NCI-H526 treated with DMSO at 0.1 percent for 48 hours (cell line): ENCODE measurements at places on chromosomes 6 and 20.
A peak's percentile ranks its signal among the peaks of the same experiment; 100 is the strongest.

- no peak for DNase-seq
These were observed 36.9 kb downstream of the CBFA2T2 start for GRCh38 chr20:33526769-33527168.

DNA sequence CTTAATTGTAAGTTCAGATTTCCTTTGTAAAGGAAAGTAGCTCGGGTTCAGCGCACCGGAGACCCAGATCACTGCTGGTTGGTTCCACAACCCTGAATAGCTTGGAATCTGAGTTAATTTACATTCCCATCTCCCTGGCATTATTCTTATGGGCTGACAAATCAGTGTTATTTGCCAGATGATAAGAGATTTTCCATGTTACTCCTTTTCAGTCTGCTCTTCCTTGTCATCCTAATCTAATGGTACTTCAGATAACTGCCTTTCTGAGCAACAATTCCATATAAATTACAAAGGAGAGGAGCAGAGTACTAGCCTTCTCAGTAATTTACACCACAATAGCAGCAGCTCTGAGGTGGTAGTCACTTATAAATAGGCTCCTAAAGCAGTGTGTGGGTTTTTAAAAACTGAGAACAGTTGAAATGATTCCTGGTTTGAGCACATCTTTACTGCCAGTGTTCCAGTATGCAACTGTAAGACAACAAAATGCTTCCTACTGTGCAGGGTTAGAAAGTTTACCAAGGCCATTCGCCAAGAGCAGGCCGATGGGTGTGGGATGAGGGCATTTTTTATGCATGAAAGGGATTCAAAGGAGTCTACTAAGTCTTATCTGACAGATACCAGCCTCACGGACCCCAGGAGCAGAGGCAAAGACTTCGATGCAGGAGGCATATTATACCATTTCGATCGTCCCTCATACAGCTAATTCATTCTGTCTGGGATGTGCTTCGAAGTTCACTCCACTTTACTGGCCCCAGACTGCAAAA is 89.7 kb downstream of the NDUFAF5 start:
- DNase-seq: peak; percentile 5

DNA sequence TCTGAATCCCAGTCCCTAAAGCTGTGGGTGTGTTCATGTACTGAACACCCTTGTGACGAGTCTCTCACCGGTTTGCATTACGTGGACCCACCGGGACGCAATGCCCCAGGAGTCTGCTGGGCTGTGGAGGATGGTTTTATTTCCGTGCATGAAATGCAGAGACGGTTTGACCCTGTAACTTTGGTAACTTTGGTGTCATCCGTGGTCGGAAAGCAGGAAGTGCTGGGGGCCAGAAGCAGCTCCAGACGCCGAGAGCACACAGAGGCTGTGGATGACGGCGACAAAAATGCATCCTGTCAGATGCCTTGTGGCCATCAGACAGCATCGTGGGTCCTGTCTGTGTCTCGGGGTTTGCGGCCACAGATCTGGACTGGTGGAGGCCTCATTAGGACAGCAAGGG is 7.2 kb downstream of the BHLHE23 start:
- no peak for DNase-seq

DNA sequence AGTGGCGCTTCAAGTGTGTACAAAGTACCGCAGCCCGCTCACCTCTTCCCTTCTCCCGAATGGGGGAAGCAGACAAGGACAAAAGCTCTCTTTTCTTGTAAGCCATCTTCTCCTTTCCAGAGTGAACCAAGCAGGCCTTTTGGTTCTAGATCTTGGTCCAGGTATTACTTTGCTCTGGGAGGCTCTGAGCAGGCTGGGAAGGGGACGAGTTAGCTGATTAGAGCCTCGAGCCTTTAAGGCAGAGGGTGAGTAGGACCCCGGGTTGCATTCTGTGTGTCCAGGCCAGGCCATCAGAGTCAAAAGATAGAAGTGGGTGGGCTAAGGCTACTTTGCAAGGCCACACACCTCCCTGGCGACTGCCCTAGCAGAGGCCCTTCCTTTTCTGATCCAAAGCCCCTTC is 57.6 kb downstream of the GTF2H5 start:
- DNase-seq: no peak

DNA sequence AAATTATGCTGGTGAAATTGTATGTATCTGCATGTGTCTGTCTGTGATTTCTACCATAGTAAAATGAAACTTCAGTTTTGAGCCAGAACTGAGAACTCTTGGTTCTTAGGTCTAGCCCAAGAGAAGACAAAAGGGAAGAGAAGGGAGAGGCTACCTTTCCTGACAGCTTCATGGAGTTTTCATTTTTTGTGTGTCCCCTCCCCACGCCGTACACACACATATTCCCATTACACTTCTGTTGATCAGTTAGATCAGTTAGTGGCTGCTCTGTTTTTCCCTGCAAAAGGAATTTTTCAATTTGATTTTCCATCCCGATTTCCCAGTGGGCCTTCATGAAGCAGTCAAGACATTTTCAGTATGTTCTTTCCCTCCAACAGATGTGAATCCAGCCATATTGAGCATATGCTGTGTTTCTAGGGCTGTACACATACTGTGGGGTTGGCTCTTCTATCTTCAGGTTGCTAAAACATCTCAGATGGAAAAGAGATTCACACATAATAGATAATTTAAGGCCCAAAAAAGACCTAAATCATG is 52.5 kb downstream of the HIVEP1 start:
- no peak for DNase-seq

DNA sequence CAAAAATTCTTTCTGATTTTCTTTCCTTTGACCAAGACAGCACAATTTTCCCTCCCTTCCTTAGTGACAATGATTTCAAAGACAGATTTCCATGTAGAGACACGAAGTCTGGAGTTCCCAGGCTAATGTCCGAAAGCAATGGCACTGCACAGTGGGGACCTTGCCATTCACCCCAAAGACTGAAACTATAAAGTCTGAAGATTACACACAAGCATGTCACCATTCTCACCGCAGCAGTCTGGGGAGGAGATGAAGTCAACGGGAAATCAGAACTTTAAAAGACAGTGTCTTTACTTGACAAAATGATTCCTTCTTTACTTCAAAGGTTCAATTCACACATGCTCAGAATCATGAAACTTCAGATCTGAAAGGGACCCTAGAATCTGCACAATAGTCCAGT is 8.3 kb downstream of the B4GALT5 start:
- DNase-seq: no peak

DNA sequence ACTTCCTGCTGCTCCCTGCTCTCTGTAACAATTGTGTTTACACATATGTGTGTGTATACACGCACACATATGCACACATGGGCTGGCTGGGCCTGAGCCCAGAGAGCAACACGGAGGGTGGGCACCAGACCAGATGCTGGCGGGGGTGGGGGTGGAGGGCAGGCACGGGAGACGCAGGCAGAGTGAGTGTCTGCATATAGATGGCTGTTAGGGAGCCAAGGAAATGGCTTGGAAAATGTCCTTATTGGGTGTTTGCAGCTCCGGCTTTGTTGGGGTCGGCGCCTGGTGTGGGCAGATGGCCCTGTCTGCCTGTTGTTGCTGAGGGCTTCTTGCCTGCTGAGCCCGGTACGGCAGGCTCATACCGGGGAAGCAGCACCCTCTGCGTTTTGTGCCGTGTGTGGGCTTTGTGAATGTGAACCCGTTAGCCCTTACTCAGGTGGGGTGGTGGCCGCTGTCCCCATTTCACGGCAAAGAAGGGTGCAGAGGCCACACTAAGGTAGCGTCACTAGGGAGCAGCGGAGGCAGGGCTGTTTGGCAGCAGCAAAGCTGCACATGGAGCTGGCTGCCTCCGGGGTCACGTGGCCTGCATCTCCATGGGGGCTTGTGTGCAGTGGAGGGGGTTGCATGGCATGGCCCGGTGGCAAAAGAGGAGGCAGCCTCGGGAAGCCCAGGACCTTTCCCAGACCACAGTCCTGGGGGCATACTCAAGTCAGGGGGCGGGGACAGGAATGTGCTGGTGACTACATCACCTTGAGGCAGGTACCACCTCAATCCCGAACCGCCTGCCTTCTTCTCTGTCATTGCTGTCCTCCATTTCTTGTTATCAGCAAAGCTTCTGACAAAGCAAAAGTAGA is 47.4 kb upstream of the SRF start:
- no peak for DNase-seq

- no peak for DNase-seq
These were observed 11.9 kb downstream of the OR12D1 start for GRCh38 chr6:29426654-29427053.

DNA sequence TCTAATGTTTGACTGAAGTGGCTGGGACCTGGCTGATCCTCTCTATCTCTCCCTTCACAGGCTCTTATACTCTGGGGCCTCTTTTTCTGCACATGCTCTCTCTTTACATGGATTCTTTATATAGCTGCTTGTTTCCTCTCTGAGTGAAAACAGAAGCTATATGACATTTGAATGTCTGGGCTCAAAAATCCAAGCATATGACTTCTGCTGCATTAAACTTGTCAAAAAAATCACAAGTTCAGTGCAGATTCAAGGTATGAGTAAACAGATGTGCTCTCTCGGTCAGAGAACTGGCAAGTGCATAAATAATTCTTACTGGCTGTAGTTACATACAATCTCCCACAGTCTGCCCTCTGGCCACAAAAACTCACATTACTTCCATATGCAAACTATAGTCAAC is 96.6 kb downstream of the LCA5 start:
- peak; percentile 30 for DNase-seq

DNA sequence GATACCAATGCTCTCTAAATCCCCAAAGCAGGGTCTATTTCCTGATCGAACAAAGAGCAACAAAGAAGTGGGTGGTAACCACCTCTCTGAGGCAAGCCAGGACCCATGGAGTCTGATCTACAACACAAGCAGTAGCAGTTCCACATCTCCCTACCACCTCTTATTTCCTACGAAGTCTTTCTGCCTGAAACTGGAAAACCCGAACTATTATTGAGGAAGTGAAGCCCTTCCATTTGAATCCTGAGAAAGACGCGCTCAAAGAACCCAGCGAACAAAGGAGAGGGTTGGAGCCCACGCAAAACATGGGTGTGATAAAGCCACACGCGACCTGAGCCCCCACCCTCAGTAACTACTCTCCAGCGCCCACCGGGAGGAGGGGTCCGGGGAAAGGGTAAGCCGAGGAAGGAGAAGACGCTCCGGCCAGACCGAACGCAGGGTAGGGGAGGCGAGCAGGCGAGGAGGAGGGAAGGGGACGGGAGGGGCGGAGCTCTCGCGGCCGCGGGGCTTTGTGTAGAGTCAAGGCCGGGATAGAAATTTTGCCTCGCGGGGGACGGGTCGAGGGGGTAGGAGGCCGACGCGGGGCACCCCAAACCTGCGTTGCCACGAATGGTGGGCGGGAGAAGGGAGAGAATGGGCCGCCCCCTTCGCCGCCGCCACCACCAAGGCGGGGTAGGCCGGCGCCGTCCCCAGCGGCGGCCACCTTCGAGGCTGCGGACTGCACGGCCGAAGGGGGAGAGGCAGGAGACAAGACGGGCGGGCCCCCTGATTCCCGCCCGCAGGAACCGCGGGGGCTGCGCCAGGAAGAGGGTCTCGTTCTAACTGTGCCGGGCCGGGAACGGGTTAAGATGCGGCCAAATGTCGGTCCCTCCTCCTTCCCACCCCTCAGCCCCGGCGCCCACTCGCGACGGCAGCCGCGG is 802 bp downstream of the HDAC2 start:
- DNase-seq: peak; percentile 47

- DNase-seq: no peak
These were observed 263.5 kb upstream of the TAB2 start for GRCh38 chr6:149053848-149054558.

GRCh38 chr6:55040102-55040848 is 134.0 kb upstream of the HCRTR2 start:
- no peak for DNase-seq

DNA sequence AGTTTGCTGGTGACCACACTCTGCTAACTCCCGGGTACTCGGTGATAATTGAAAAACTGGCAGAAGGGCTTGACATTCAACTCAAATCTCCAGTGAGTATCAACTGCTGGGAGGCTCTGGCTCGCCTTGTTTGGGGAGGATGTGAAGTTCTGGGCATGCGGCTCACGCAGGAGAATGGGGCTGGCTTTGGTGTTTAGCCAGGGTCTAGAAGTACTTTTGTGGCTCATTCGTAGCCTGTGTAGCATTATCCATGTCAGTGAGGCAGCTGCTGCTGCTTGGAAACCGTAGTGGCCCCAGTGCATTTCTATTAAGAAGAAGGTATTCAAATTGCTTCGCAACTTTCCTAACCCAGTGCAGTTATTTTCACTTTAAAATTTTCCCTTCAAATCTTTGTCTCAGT is 52.2 kb downstream of the KDM1B start:
- no peak for DNase-seq

DNA sequence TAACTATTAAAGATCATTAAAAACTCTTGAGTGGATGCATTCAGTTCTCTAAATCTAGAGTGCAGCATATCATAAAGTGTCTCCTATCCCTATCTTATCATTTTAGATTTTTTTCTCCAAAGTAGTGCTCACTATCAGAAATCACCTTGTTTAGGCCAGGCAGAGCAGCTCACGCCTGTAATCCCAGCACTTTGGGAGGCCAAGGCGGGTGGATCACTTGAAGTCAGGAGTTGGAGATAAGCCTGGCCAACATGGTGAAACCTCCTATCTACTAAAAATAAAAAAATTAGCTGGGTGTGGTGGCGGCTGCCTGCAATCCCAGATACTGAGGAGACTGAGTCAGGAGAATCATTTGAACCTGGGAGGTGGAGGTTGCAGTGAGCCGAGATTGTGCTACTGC is 368.9 kb downstream of the PRKN start:
- no peak for DNase-seq

DNA sequence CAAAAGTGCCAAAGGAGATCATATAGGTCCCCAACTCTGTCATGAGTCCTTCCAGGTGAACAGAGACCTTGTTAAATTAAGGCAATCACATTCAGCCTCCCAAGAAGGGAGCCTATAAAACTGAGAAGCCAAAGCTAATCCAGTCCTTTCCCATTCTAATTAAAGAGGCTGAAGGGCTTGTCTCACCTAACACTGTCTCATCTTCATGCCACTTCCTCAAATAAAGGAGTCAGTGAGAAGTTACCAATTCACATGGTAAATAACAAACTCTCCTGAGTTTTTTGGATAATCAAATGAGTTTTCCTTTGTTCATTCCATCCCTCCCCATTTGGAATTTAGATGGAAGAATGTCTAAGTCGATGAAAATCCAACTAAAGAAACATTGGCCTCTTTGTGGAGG is 242.8 kb downstream of the UST start:
- DNase-seq: no peak

DNA sequence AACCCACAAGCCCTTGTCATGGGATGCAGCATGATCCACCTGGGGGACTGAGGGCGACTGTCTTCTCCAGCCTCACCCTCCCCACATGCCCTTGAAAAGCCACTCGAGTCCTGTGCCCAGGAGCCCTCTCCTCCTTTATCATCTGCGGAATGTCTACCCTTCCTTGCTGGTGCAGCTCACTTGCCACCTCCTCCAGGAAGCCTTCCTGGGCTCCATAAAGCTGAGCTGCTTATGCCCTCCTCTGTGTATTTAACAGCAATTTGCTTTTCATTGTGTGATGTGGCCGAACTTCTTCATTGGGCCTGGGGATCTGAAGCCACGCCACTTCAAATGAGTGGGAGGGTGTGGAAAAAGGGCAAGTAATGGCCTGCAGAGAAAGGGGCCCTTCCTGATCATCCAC is 17.8 kb upstream of the RBPJL start:
- DNase-seq: no peak

- DNase-seq: no peak
These were observed 187.2 kb upstream of the COL21A1 start for GRCh38 chr6:56434606-56435005.
